ENCODE measurements at places on chromosomes 5 and 9. TPM values are rescaled to one million over a fixed set of nuclear protein-coding genes. Genes with fewer than 3 reads are reported as not detected.

The MYOZ3 gene
- total RNA-seq: 0.22 TPM

The OR1J2 gene
- not detected for total RNA-seq

The CCDC192 gene
- not detected for total RNA-seq

The MSX2 gene
- total RNA-seq: 4.9 TPM

The SPINK7 gene
- not detected for total RNA-seq

The NEUROG1 gene
- total RNA-seq: not detected

The TMEM252 gene
- total RNA-seq: not detected

The TUSC1 gene
- total RNA-seq: 6.2 TPM

The OSMR gene
- total RNA-seq: 51.6 TPM

The DMRT3 gene
- not detected for total RNA-seq

The CDKN2B gene
- not detected for total RNA-seq

The KIF27 gene
- total RNA-seq: 1.1 TPM

The GDA gene
- 1.2 TPM for total RNA-seq

The CYLC2 gene
- total RNA-seq: not detected

The SPRY4 gene
- 9.7 TPM for total RNA-seq

The GBGT1 gene
- 2.5 TPM for total RNA-seq

Measured in A549 treated with GW870086 at 1 μM for 4 hours (cell line).